Umbilical cord (tissue), 2 donors: ENCODE measurements at places on chromosomes 3 and 15.

DNA sequence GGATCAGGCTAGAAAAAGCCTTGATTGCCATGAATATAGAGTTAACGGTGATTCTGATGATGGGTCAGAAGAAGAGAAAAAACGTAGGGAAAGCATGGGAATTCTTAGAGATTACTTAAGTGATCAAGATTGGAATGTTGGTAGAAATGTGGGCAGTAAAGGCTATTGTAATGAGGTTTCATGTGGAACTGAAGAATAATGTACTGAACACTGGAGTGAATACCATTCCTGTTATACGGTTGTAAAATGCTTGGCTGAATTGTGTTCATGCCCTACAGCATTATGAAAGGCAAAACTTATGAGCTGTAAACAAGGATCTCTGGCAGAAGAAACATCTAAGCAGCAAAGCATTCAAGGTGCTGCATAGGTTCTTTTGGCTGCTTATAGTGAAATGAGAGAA is 414.1 kb upstream of the CBLB start:
- DNase-seq, result no peak

GRCh38 chr3:111252779-111253178 is 181.2 kb downstream of the NECTIN3 start:
- peak; percentile 65 for DNase-seq

- DNase-seq, result no peak
Measured at GRCh38 chr15:98878172-98878571, 129.4 kb downstream of the PGPEP1L start.

DNA sequence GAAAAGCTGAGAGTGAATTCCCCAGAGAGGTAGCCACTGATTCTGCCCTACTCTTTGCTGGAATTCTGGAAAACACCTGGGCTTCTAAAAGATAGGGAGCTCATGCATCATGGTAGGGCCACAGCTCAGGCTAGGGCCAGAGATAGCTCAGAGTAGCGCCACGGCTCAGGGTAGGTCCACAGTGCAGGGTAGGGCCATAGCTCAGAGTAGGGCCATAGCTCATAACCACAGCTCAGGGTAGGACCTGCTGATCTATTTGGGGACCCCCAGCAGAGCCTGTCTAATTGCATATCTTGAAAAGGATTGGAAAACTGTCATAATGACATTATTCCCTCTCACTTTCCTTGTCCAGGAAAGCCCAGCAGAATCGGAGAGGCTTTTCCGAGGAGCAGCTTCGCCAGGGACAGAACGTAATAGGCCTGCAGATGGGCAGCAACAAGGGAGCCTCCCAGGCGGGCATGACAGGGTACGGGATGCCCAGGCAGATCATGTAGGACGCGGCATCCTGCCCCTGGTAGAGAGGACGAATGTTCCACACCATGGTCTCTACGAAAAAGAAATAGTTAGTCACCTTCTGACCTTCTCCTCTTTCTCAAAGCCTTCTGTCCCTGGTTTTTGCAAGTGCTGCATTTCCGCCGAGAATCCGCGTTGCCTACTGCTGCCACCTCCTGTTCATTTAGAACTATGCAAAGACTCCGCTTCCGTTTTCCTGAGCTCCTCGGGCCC is 14.5 kb downstream of the TAGLN3 start:
- DNase-seq, result peak; percentile 82
